ENCODE measurements at places on chromosomes 5 and 9. TPM values are rescaled to one million over a fixed set of nuclear protein-coding genes. Genes with fewer than 3 reads are reported as not detected.

- no peak overlapping the region for H3K27ac ChIP-seq
- no peak for DNase-seq
- no peaks in the 10 kb centered on the region for H3K4me1 ChIP-seq
- no peak overlapping the region for H3K4me3 ChIP-seq
These were observed 372.1 kb downstream of the DTWD2 start for GRCh38 chr5:118616281-118616680.

- no peaks in the 10 kb centered on the region for H3K4me1 ChIP-seq
- H3K4me3 ChIP-seq = no peak overlapping the region
- DNase-seq = no peak
- H3K27me3 ChIP-seq = no peaks in the 10 kb centered on the region
- H3K36me3 ChIP-seq = no peaks in the 10 kb centered on the region
These were observed 194.3 kb downstream of the PALM2AKAP2 start for GRCh38 chr9:109974143-109974917.

DNA sequence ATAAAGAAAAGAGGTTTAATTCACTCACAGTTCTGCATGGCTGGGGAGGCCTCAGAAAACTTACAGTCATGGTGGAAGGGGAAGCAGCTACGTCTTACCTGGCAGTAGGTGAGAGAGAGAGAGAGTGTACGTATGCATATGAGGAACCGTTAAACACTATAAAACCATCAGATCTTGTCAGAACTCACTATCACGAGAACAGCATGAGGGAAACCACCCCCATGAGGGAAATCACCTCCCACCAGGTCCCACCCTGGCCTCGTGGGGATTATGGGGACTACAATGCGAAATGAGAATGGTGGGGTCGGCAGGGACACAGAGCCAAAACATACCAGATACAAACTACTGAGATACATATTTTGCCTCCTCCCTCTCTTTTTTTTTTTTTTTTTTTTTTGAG is 10.8 kb upstream of the FER start:
- H3K4me3 ChIP-seq = no peak overlapping the region
- no peak overlapping the region for H3K27ac ChIP-seq
- DNase-seq = no peak
- no peaks in the 10 kb centered on the region for H3K27me3 ChIP-seq
- H3K36me3 ChIP-seq = no peaks in the 10 kb centered on the region

The AP3B1 gene
- 74.0 TPM for total RNA-seq

The IFNA21 gene
- not detected for total RNA-seq

The NR5A1 gene
- 65.2 TPM for total RNA-seq

The AIF1L gene
- 8.3 TPM for total RNA-seq

Data from testis (tissue), 5 donors.